ENCODE measurements at places on chromosomes 6 and 20.

DNA sequence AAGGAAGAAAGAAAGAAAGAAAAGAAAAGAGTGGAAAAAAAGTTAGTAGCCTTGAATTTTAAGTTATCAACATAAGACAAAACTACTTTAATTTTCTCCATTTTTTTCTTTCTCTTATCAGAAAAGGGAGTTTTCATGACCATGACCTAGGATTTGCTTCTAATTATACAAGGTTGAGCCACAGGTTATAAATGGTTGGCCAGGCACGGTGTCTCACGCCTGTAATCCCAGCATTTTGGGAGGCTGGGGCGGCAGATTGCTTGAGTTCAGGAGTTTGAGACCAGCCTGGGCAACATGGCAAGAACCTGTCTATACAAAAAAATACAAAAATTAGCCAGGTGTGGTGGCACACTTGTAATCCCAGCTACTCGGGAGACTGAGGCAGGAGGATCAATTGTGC, 7.8 kb upstream of the MTRES1 start:
- DNase-seq = no peak

- no peak for DNase-seq
Observed at GRCh38 chr6:135686784-135687301, 164.7 kb upstream of the PDE7B start.

- no peak for DNase-seq
Observed at GRCh38 chr6:111601886-111602285, 3.8 kb downstream of the TRAF3IP2 start.

DNA sequence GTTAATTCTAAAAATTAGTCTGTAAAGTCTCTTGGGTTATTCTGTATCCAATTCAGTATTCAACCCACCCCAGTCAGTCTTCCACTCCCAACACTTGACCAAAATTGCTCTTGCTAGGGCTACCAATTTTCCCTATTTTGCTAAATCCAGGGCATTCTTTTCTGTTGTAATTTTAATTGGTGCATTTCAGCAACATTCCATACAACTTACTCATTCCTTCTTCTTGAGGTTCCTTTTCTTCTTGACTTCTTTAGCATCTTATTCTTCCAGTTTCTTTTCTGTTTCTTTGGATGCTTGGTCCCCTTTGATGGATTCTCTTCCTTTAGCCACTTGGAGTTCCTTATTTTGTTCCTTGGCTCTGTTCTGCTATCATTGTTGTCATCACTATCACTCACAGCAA, 11.2 kb upstream of the GRM1 start:
- no peak for DNase-seq

GRCh38 chr6:73614802-73615201, 39.0 kb downstream of the SLC17A5 start:
- DNase-seq = no peak

DNA sequence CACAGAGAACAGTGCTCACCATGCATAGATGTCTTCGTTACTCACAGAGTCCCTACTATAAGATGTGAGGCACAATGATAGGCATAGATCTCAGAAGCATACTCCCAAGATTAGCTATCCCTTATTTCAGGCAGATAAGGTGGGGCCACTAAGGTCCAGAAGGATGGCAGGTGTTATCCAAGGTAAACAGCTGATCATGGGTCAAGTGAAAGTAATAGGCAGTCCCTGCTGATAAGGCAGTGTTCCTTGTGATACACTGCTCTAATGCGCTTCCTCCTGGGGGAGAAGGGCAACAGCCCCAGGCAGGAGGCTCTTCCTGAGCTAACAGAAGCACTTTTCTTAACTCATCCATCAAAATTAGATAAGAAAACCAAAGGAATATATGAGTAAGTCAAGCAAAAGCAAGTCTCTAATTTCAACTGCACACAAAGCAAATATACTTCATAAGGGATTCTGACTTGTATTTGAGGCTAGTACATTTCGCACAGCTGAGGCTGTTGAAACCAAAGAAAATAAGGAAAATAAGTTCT, 42.2 kb downstream of the METTL24 start:
- DNase-seq = no peak
